Gastroesophageal sphincter (tissue), 4 donors: ENCODE measurements at places on chromosomes 2 and 18. TPM values are rescaled to one million over a fixed set of nuclear protein-coding genes. Genes with fewer than 3 reads are reported as not detected.
A peak's percentile ranks its signal among the peaks of the same experiment; 100 is the strongest.

The HOXD11 gene
- total RNA-seq: not detected

- no peak for ATAC-seq
These were observed 70.2 kb downstream of the DLGAP1 start for GRCh38 chr18:4384932-4385331.

GRCh38 chr2:121155502-121156056 lies 129.4 kb downstream of the TFCP2L1 start:
- peak; percentile 25 for ATAC-seq

DNA sequence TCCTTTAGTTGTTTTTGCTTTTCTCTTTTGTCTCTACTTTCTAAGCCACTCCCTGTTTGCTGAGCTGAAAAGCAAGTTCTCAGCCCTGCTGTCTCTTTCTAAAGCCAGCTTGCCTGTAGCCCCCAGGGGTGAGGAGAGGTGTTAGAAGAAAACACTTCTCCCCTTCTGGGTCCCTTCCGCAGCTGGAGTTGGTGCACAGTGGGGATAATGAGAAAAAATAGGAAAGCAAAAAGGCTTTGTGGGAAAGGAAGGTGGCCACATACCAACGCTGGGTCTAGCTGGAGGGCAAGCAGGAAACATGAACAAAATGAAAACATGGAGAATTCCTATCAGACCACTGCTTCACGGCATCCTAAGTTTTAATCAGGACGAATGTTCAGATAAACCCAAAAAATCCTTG lies 15.5 kb upstream of the SLC20A1 start:
- ATAC-seq: no peak
